ENCODE measurements at places on chromosomes 13 and 19. TPM values are rescaled to one million over a fixed set of nuclear protein-coding genes. Genes with fewer than 3 reads are reported as not detected.

DNA sequence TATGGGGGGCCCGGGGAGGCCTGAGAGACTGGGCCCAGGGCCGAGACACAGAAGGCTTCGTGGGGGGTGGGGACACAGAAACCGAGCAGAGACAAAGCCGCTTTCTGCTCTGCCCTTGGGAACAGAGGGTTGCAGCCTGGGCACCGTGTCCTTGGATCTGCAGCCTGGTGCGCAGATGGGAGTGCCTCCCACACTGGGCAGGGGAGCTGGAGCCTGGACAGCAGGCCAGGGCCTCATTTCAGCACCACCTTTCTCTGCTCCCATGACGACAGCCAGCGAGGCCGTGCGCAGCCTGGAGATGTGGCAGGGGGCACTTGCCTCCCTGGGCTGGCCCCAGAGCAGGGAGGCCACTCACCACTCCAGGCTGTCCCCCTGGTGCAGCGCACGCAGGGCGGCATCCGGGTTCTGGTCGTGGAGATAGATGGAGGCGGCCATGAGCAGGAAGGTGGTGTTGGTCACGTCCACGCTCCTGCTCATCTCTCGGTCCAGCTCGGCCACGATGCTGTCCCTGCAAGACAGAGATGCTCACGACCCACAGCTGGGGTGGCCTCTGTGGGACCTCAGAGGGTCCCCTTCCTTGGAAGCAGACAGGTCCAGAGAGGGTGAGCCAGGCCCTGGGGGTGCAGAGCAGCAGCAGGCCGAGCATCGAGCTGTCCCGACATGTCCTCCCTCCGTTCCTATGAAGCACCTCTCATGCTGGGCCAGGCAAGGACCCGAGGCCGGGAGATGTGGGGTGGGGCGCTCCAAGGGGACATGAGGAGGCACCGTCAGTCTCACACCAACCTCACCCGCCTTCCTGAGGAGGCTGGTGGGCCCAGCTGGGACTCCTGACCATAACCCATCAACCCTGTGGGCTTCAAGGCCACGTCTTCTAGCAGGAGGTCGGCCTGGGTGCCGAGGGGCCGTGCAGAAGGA lies 10.9 kb upstream of the CERS1 start:
- H3K36me3 ChIP-seq = peaks cover 11% of the 10 kb centered on the region
- no peak overlapping the region for H3K27ac ChIP-seq
- no peak for DNase-seq
- H3K4me3 ChIP-seq = no peak overlapping the region
- H3K4me1 ChIP-seq = no peaks in the 10 kb centered on the region

DNA sequence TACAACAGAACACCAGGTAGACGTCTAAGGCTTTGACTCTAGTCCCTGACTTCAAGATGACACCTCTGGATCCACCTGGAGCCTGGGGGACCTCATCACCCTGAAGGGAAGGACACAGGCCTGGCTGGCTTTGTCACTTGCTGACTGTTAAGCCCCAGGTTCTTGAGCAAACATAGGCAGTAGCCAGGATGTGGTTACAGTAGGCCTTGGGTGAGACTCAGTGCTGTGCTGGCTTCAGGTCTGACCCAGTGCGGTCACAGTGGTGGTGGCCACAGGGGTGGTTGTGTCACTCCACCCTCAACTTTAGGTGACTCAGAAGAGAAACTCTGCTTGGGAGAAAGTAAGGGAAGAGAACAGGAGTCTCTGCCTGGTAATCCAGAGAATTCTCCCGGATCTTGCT lies 497.8 kb downstream of the UQCRFS1 start:
- no peak overlapping the region for H3K4me3 ChIP-seq
- DNase-seq = no peak
- peaks cover 2% of the 10 kb centered on the region for H3K27me3 ChIP-seq
- H3K4me1 ChIP-seq = no peaks in the 10 kb centered on the region
- H3K36me3 ChIP-seq = no peaks in the 10 kb centered on the region
- H3K27ac ChIP-seq = no peak overlapping the region

DNA sequence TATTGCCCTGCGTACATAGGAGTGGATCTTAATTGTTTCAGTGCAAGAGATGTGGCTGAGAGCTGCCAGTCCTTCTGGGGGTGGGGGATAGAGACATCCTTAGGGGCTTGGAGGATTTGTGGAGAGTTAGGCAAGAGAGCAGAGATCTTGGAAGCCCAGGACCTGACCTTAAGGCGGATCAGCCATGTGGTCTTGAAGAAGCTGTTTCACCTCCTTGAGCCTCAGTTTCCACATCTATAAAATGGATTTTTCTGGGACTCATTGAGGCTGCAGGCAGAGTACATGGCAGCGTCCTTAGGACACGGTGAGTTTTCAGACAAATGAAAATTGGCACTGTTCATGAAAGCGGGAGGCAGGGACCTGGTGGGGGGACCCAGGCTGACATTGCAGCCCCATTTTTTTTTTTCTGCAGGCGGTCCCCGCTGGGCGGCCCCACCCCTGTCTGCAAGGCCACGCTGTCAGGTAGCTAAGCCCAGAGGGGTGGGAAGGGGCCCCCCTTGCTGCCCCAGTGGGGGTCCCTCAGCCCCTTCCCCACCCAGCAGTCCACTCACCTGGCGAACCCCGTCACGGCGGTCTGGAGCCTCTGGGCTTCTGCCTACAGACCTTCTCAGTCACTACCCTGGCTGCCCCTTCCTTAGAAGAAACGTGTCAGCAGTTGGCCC lies 30.0 kb downstream of the PDE4A start:
- H3K27me3 ChIP-seq = no peaks in the 10 kb centered on the region
- no peak overlapping the region for H3K27ac ChIP-seq
- no peak overlapping the region for H3K4me3 ChIP-seq
- H3K36me3 ChIP-seq = peaks cover 10% of the 10 kb centered on the region

DNA sequence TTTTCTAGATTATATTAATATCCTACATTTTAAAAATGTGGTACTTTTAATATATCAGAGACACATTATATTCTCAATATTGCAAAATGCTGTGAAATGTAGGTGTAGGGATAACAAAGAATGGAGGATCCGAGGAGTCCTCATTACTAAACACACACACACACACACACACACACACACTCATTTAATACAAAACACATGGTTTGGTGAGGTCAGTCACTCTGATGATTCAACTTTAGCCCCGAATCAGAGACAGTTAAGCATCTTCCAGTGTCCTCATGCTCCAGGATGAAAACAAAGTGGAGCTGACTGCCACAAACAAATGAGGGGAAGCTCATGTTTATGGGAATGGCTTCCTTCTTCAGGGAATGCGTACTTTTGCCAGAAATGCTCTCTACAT lies 147.5 kb downstream of the CYSLTR2 start:
- H3K36me3 ChIP-seq = peaks cover 2% of the 10 kb centered on the region
- H3K27me3 ChIP-seq = peaks cover 5% of the 10 kb centered on the region
- peaks cover 16% of the 10 kb centered on the region for H3K4me1 ChIP-seq
- no peak overlapping the region for H3K4me3 ChIP-seq
- H3K27ac ChIP-seq = no peak overlapping the region
- DNase-seq = no peak

The LILRA5 gene
- not detected for total RNA-seq
